ENCODE measurements at places on chromosomes 6 and 20.

DNA sequence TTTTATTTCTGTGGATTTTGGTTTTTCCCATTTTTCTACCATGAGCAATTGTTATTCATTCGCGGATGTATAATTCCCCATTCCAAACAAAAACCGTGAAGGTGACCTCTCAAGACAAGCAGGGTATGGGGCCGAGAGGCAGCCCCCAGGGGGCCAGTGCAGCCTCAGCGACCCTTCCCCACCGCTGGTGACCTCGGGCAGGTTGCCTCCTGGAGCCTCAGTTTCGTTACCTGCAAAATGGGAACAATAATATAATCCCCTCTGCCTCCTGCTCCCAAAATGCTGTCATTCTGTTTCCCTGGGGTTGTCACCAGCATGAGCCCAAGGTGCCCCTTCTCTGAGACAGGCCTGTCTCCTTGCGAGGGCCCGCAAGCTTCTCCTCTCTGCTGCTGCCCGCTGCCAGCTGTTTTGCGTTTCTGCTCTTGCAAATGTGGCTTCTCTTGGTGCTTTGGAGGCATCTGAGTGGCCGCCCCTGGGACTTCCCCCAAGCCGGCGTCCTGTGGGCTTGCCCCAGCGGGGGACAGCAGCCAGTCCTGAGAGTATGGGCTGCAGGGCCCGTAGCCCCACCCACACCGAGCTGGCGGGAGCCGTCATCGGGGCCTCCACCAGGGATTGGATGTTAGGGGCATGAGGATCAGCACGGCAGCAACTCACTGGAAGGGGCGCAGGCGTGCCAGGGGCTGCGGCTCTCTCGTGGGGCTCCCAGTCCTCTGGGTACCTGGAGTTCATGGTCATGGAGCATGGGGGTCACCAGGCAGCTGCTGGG is 161.9 kb downstream of the TAF4 start:
- DNase-seq: no peak

- no peak for DNase-seq
These were observed 1426.9 kb upstream of the EYS start for GRCh38 chr6:67133973-67134372.

DNA sequence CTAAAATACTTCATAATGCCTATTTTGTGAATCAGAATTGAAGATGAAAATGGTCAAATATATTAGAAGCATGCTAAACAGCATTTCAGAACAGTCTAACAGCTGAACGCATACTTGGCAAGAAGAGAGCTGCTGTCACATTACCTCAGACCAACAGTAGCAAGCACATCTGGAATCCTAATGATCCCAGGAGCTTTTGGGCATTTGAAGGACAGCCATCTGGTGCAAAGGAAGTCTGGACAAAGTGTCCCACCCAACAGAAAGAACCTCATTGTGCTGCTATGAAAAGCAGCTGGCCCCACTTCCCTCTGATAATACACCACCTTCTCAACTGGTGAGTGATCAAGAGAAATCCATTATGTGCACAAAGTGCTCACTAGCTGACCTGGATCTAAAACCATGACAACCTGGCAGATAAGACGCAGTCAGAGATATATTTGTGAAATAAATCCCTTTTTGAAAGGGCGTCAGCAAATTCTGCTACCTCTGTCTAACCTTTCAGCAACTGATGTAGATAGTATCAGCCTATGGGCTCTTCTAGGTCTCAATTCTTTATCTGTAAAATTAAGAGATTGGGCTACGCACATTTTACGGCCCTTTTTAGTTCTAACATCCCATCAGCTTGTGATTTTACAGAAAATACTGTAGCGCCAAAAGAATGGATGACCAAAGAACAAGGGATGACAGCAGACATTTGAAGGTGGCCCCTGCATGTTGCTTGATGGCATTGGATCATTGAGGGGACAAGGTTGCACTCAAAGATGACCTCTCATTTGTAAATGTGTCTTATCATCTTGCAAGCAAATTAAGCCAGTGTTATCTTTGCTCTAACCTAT is 78.7 kb downstream of the SGK1 start:
- no peak for DNase-seq

- no peak for DNase-seq
These were observed 3.2 kb upstream of the MCCD1 start for GRCh38 chr6:31525553-31525931.

DNA sequence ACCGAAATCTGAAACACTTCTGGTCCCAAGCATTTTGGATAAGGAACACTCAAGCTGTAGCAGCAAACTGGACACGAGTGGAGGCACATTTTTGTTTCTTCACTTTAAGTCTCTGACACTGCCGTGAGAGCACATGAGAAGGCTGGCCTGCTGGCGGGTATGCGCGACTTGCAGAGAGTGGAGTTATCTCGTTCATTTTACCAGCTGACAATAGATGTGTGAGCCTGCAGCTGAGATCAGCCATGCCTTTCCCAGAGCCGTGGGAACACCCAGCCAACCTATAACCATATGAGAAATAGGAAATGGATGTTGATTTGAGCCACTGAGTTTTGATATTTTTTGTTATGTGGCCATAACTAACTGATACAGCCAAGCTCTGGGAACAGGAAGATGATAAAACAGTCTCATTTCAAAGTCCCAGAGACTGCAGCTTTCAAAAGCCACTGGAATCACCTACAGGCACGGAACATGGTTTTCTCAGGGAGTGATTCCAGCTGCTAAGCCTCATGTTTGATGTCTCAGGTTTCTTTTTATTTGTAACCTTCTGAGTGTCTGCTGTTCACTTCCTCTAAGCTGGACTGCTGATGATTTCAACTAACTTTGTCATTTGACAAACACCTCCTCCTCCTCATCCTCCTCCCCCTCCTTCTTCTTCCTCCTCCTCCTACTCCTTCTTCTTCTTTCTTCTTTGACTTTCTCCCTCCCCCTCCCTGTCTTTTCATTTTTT is 28.6 kb upstream of the LAMP5 start:
- no peak for DNase-seq

- DNase-seq: no peak
These were observed 133.0 kb downstream of the JARID2 start for GRCh38 chr6:15378866-15379265.

- no peak for DNase-seq
These were observed 22.5 kb downstream of the SULF2 start for GRCh38 chr20:47762699-47763268.

DNA sequence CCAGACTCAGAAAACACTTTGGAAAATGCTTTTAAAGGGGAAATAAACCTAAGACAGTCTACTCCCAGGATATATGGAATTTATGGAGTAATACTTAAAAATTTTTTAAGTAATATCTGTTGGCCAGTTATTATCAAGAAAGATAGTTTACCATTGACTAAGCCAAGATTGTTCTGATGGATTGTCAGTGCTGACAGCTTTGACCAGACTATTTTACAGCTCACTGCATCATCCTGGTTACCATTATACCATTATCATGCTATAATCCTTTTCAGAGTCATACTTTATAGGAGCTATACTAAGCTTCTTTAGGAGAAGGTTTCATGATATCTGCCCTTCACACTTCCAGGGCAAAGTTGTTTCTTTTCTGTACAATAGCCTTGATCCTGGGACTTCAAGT is 16.5 kb downstream of the GTF2H5 start:
- DNase-seq: no peak

DNA sequence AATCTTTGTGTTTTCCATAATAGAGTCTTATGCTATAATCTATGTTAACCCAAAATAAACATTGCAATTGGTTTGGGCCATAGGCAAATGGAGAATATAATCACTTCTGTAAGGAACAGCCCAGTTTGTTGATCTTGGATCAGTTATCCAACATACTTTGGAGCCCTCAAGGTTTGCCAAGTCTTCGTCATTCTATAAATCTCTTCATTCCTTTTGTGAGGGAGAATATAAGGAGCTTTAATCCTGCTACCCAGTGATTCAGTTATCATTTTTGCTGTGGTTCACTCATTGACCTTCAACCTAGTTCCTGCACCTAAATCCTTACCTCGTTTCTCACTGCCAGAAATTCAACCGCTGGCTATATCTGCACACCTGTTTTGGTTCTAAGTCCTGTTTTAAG is 500.3 kb upstream of the PTCHD4 start:
- no peak for DNase-seq

GRCh38 chr6:151284012-151284411 is 44.2 kb downstream of the AKAP12 start:
- DNase-seq: no peak

DNA sequence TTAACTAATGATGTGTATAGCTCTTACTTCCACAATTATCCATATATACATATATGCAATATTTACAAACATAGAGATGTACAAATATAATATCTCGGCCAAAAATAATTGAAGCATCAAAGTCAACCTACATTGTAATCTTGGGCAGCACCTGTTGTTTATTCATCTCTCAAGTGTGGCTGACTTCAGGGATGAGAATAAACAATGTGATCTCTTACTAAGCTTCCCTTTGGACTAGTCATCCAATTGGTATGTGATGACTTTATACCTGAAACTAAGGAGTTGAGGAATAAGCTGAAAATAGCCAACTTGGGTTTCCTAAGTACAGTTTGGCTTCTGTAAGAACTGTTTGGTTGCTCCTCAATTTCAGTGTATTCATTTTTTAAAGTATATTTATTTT is 256.6 kb downstream of the KHDC1L start:
- DNase-seq: no peak

- DNase-seq: no peak
These were observed 4.9 kb upstream of the PACSIN1 start for GRCh38 chr6:34460796-34461507.

DNA sequence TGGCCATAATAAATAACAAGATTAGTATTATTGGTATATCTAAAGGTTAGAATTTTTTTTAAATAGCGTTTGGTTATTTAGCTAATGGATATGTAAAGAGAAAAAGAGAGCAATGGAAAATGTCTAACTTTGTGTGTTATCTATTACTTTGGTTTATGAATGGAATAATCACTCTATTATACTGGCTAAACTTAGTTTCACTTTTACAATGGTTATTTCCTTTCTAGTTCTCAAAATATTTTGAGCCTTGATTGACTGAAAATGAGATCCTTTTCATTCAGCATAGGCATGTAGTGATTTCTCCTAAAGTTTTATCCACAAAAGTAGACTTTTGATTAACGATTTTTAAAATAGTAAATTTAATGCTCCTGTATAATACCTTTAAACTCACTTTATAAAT is 51.6 kb upstream of the MLIP start:
- DNase-seq: no peak

DNA sequence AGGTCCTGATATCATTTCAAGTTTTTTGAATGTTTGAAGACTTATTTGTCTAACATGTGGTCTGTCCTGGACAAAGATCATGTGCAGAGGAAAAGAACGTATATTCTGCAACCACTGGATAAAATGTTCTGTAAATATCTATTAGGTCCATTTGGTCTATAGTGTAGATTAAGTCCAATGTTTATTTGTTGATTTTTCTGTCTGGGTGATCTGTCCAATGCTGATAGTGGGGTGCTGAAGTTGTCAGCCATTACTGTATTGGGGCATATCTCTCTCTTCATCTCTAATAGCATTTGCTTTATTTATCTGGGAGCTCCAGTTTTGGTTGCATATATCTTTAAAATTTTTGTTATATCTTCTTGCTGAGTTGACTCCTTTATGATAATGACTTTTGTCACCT is 258.4 kb upstream of the CITED2 start:
- no peak for DNase-seq

- DNase-seq: no peak
These were observed 8.3 kb downstream of the BAK1 start for GRCh38 chr6:33571637-33572316.

GRCh38 chr20:48489046-48489463 is 338.7 kb downstream of the PREX1 start:
- no peak for DNase-seq

GRCh38 chr6:44127186-44128019 is at the start of the genes MRPL14 and TMEM63B:
Gene MRPL14, minus strand, starts transcription at chr6:44127452. Its CDS starts 10,841 bp downstream, at chr6:44116611.
Gene TMEM63B, plus strand, starts transcription at chr6:44127554. Its CDS starts 7,031 bp downstream, at chr6:44134585.
- peak; percentile 81 for DNase-seq

- DNase-seq: no peak
These were observed 697.4 kb downstream of the PTPRT start for GRCh38 chr20:42492290-42492689.

- DNase-seq: no peak
These were observed 366.4 kb downstream of the BTBD9 start for GRCh38 chr6:38273325-38273724.

DNA sequence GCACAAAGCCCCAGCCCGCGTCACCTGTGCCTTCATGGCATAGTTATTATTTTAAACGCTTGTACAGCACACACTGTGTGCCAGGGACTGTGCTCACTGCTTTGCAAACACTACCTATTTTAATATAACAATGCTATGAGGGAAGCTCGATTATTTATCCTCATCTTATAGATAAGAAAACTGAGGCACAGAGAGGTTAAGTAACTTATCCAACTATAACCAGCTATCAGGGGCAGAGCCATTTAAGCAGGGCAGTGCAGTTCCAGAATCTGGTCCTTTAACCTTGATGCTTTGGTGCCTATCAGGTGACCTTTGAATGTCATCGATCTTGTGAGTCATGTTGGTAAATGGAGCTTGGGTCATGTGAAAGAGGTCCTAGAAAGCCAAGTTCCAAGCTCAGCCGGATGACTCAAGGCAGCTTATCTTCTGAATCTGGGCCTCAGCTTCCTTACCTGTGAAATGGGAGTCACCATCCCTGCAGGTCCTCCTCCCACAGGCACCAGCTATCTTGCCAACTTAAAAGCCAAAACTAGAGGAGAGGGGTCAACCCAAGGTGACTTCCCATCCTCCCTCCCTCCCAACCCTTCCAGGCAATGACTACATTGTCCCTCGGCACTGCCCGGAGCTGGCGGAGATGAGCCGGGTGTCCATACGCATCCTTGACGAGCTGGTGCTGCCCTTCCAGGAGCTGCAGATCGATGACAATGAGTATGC is 56.4 kb upstream of the TTPAL start:
- DNase-seq: no peak

DNA sequence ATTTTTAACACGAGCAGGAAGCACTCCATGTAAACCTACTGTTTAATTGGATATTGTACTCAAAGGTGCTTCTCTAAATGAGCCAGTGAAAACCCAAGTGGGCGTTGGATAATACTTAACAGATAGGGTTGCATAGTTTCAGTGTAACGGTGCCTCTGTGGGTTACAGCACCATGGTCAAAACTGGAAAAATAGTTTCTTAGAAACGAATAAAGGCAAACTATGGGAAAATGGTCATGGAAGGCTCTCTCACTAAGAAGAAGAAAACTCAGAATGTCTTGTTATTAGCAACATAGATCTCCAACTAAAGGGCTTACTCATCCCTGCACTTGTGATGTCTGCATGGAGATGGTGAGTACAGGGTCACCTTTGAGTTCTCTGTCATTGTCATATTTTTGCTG is 59.1 kb upstream of the NEDD9 start:
- DNase-seq: no peak

- DNase-seq: peak; percentile 13
These were observed 744 bp downstream of the RIOK1 start for GRCh38 chr6:7390226-7390878.

All from stimulated activated CD8-positive, alpha-beta memory T cell treated with anti-CD3 and anti-CD28 coated beads, Interleukin-7, amount 100 ng/mL, for 1 hour (primary cell).